CD4-positive, alpha-beta T cell treated with Interleukin-6 at 100 ng/mL for 8 hours (primary cell): ENCODE measurements at places on chromosomes 7 and 10.

DNA sequence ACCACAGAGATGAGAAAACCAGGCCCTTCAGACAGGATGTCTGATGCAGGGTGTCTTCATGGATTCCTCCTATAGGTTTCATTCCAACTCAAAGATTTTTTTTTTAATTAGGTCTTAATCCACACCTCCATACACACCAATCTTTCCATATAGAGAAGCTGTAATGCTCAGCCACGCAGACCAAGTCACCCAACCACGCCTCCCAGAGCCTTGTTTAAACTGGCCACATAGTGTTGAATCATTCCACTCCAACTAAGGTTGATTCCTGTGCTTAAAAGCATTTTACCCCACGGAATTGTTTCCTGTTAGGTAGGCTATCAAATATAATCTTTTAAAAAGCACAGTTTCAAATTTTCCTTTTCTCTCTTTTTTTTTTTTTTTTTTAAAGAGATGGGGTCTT is 153.6 kb downstream of the TYW1B start:
- no peak for DNase-seq

DNA sequence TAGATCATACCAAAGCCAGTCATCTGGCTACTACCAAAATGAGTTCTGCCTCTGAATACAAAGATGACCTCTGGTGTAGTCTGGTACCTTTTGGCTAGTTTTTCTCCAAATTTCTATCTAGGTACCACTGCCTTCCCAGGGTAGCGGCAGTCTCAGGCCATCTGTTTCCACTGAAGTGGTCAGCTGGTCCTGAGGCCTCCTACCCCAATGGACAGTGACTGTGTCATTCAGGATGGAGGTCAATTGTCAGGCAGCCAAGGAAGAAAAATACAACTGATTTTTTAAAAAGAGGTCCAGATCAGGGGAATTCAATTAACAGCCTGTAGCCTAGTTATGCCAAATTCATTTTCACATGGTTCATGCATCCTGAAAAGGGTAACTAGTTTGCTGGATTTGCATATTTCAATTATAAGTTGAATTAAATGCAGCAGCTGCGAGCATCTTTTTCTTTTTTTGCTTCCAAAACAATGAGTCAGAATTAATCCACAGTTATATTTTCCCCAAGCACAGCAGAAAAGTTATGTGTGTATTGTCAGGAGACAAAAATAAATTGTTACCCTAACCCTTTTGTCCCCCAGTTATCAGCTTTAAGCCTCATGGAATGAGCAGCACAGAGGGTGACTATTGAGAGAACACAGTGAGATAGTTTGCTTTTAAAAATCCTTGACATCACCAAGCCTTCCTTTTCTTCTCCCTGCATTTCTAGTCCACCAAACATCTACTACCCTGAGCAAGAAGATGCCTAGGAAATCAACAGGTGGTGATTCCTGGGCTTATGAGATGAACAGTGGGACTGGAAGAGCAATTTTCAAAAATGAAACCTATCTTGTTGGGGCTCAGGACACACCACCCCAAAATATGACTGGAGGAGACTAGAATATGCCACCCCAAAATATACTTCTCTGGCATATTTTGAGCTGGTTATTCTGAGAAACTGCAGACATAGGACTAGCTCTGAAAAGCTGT is 27.7 kb downstream of the BCCIP start:
- DNase-seq = no peak

- DNase-seq = no peak
Observed at GRCh38 chr7:28979776-28980175, 21.6 kb upstream of the TRIL start.

DNA sequence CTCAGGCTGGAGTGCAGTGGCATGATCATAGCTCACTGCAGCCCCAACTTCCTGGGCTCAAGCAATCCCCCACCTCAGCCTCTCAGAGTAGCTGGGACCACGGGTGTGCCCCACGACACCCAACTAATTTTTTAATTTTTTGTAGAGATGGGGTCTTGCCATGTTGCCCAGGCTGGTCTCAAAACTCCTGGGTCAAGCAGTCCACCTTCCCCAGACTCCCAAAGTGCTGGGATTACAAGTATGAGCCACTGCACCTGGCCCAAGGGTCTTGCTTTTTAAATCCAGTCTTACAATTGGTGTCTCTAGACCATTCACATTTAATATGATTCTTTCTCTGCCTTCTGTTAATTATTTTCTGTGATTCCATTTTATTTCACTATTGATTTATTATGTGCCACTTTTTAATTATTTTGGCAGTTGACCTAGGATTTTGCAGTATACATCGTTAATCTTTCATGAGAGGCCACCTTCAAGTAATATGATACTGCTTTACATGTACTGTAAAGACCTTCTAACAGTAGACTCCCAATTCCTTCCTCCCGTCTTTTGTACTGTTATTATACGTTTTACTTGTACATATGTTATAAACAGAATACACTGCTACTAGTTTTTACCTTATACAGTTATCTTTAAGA is 18.7 kb downstream of the MMP21 start:
- no peak for DNase-seq
